Fibroblast of upper back skin (primary cell): ENCODE measurements at places on chromosomes 1 and 21.

DNA sequence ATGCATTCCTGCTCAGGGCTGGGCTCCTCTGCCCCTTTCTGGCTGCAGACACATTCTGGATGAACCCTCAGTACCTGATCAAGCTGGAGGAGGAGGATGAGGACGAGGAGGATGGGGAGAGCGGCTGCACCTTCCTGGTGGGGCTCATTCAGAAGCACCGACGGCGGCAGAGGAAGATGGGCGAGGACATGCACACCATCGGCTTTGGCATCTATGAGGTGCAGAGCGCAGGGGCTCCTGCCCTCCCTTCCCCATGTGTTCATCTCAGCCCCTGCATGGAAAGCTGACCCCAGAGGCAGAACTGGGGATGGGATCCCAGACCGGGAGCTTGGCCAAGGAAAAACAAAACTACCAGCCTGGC lies 43.1 kb downstream of the CAPN2 start:
- no peak for DNase-seq

DNA sequence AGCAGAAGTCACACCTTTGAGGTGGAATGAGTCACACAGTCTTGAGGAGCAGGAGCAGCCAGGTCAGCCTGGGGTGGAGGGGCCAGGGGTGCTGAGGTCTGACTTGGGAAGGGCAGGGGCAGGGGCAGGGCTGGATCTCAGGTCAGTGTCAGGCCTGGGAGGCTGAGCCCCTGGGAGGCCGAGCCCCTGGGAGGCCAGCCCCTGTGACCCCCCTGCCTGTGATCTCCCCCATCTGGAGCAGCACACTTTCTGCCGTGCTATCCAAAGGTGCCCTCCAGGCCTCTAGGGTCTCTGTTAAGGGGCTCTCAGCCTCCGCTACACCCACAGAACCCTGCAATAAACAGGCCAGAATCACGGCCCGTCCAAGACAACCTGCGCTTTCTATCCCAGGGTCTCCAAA lies 36.9 kb upstream of the AJAP1 start:
- DNase-seq: no peak

DNA sequence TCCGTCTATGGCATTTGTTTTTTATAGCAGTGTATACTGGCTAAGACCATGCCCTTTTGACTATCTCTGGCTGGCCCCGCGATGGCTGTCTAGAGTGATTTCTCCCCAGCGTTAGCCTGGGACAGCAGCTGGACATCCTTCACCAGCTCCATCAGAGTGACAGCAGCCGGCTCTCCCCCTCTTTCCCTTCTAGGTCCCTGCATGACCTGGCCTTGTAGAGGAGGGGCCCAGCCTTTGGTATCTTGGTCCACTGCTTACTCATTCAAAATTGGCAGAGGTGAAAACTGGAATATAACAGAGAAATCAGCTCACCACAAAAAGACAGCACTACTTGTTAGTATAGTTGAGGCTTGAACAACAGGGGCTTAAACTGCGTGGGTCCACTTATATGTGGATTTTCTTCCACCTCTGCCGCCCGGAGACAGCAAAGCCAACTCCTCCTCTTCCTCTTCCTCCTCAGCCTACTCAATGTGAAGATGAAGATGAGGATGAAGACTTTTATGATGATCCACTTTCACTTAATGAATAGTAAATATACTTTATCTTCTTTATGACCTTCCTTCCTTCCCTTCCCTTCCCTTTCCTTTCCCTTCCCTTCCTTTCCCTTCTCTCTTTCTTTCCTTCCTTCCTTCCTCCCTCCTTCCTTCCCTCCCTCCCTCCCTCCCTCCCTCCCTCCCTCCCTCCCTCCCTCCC lies 29.4 kb upstream of the B3GALNT2 start:
- no peak for DNase-seq

DNA sequence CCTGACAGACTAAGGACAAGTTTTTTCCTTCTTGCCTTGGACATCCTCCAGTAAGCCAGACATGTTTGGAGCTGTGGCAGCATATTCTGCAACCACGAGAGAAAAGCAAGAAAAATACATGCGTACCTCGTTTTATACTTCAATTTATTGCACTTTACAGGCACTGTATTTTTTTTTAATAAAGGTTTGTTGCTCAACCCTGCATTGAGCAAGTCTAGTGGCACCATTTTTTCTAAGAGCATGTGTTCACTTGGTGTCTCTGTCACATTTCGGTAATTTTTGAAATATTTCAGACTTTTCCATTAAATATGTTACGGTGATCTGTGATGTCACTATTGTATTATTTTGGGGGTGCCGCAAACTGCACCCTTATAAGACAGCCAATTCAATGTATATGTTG lies 2.1 kb upstream of the SSX2IP start:
- DNase-seq: no peak

GRCh38 chr1:203158423-203158822 lies 17.2 kb downstream of the MYBPH start:
- DNase-seq: no peak

GRCh38 chr1:246534114-246534513 lies 27.0 kb upstream of the SMYD3 start:
- no peak for DNase-seq

DNA sequence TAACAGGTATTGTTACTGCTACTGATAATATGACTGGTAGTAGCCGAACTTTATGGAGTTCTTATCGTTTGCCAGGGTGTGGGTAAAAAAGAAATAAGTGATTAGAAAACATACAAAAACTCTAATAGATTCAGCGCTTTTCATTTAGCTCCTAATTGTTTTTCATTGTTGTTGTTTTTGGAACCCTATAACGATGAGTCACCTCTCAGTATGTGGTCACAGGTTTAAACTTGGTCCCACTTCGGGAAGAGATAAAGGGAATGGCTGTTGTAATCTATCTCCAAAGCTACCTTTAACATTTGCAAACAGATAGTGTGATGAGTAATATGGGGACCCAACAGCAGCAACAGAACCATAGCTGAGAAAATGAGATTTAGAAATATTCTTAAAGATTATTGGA lies 62.7 kb upstream of the BCL10 start:
- DNase-seq: no peak

GRCh38 chr1:94667818-94668217 lies 126.3 kb upstream of the F3 start:
- no peak for DNase-seq

- no peak for DNase-seq
Observed at GRCh38 chr1:173423291-173423690, 53.8 kb upstream of the PRDX6 start.

DNA sequence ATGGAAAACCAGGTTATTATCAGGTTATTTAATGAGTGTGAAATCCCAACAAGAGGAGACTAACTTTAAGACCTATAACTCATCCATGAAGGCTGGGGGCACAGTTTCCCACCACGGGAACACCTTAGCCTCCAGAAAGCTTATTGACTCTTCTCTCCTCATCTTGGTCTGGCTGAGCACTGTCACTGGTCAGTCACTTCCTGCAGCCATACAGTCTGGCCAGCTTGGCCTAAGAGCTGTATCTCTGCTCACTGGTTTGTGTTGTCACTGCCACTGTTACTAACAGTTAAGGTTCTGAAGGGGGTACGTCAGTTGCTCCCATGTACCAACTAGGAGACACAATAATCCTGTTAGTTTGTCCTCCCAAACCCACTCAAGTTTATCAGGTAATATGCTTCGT lies 16.7 kb upstream of the DDAH1 start:
- no peak for DNase-seq

- no peak for DNase-seq
Observed at GRCh38 chr1:237016626-237017025, 12.4 kb upstream of the MT1HL1 start.

DNA sequence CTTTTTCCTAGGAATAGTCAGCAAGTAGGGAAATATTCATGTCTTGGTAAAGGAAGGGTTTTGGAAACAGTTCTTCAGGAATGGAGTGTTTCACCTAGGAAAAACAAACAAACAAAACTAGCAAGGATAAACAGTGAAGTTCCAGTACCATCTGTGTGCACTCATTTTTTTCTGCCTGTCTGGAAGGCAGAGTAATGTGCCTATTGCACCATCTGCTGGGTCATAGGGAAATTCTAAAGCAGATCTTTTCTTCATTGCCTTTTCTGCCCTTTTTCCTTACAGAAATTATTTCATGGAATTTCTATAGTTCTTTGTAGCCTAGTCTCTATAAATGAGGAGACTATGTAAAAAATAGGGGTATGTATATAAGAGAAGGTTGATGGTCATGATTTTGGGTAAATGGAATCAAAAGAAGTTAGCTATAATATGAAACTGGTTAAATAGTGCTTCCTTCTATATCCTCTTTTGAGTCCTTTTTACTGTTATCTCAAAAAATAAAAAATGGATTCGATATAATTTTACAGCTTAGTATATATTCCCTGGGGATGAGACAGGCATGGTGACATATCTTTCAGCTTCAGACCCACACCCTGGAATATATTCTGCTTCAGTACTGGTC lies 3.4 kb upstream of the HRNR start:
- DNase-seq: no peak

- DNase-seq: peak; percentile 94
Observed at GRCh38 chr21:46035809-46036695, 54.5 kb downstream of the COL6A1 start.
